ENCODE measurements at places on chromosomes 12 and 14.

GRCh38 chr12:31218203-31219025 is 107.5 kb downstream of the SINHCAF start:
- no peak for DNase-seq

GRCh38 chr12:102429211-102430154 is 50.9 kb downstream of the IGF1 start:
- DNase-seq: no peak

DNA sequence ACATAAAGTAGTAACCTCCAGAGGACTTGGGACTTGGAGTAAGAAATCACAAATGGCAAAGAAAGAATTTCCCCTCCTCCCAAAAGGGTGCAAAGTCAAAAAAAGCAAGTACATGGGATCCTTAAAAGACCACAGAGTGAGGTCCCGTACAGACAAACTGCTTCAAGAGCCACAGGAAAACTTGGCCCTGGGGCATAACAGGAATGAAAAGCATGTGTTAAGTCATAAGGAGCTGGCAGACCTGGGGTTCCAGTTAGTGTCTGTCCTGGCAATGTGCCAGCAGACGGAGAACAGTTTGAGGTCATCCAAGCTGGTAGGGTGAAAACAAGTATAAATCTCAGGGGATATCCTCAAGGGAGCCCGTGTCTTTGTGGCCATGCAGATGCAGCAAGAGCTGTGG is 73.2 kb downstream of the HSD17B6 start:
- no peak for DNase-seq

GRCh38 chr12:1350055-1350933 is 244.1 kb downstream of the FBXL14 start:
- no peak for DNase-seq

DNA sequence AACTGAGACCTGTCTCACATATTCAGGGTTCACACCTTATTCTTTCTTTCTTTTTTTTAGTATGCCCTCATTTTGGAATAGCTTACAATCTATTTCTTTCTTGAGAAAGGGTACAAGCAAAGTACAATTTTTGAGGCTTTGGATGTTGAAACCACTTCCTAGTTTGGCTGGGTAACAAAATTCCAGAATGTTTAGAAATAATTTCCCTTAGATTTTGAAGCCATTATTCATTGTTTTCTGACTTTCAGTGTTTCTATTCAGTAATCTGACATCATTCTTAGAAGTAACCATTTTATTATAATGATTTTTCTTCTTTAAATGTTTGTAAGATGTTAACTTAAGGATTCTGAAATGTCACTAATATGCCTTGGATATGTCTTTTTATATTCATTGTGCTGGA is 28.2 kb downstream of the ST8SIA1 start:
- DNase-seq: no peak

GRCh38 chr12:3171195-3171591 is 94.0 kb downstream of the TSPAN9 start:
- no peak for DNase-seq

DNA sequence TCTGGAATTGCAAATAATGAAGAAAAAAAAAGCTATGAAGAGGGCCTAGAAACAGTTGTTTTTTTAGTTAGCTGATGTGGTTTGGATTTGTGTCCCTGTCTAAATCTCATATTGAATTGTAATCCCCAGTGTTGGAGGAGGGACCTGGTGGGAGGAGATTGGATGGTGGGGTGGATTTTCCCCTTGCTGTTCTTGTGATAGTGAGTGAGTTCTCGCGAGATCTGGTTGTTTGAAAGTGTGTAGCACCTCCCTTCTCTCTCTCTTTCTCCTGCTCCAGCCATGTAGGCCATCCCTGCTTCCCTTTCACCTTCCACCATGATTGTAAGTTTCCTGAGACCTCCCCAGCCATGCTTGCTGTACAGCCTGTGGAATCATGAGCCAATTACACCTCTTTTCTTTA is 126.1 kb downstream of the ASCL4 start:
- DNase-seq: no peak

DNA sequence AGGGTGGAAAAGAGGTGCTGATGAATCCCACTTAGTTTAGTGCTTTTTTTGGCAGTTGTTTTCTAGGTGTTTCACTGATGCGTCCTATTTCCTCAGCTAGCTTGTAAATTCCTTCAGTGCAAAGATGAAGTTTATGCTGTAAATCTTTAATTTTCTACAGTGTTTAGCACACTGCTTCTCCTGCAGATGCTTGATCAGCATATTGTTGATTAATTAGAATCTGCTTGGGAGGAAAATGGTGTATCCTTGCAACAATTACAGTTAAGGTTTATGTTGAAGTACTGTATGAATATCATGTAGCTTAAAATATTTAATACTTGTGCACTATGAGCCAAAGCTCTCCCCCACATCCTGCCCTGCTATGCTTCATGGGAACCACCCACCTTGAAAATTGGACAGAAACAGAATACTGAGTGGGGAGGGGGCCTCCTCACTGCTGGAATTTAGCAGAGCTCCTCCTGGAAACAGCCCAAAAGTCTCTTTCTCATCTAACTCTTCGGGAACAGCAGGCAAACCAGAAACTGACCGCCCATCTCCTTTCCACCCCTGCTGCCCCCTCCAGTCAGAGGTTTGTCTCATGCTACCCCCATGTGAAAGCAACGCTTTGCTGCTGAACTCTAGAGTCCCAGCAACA is 20.3 kb upstream of the DHRS4 start:
- no peak for DNase-seq

DNA sequence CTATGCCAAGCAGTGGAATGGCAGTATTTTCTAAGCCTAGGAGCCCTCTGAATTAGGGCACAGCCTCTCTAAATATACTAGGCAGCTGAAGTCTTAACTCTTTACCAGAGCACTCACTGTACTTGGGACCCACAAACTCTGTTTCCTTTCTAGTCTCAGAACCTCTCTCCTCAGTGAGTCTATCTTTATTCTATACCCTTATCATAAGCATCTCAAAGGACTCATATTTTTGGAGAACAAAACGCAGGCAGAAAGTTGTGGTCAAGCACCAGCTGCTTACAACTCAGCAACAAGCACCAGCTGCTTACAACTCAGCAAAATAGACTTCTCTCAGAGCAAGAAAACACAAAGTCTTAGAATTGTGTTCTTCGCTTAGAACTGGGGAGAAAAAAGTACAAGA is 993 bp downstream of the CCDC196 start:
- no peak for DNase-seq

DNA sequence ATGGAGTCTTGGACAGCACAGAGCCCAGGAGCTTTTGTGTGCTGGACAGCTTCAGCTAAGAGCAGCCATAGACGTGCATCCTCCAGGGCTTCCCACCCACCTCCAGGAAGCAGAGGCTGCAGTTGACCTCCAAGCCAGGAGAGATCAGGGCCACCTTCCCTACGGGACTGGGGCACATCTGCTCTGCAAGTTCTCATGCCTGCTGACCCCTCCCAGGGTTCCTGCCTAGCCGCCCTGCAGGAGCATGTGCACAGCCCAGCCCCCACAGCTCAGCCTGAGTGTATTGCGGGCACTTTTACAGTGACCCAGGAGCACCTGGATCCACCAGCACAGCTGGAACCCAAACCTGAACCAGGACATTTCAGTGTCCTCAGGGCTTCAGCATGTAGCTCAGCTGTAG is 915.2 kb downstream of the RPS29 start:
- DNase-seq: no peak

DNA sequence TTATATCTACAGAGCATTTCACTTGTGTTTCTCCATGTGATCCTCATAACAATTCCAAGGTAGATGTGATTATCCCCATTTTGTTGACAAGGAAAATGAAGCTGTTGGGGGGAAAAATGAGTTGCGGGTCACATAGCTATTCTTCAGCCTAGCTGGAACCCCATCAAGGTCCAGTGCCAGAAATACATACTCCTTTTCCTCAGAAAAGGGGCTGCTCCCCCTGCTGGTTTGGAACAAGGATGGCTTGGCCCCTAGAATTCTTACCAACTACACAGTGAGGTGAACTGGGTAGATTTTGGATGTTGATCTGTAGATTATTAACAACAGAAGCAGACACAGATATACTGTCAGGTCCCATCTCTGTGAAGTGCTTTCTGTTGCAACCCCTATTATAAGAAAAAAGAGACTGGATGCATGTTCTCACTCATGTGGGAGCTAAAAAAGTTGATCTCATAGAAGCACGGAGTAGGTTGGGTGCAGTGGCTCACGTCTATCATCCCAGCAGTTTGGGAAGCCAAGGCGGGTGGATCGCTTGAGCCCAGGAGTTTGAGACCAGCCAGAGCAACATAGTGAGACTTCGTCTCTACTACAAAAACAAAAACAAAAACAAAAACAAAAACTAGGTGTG is 8.9 kb downstream of the IKZF4 start:
- DNase-seq: peak; percentile 76

DNA sequence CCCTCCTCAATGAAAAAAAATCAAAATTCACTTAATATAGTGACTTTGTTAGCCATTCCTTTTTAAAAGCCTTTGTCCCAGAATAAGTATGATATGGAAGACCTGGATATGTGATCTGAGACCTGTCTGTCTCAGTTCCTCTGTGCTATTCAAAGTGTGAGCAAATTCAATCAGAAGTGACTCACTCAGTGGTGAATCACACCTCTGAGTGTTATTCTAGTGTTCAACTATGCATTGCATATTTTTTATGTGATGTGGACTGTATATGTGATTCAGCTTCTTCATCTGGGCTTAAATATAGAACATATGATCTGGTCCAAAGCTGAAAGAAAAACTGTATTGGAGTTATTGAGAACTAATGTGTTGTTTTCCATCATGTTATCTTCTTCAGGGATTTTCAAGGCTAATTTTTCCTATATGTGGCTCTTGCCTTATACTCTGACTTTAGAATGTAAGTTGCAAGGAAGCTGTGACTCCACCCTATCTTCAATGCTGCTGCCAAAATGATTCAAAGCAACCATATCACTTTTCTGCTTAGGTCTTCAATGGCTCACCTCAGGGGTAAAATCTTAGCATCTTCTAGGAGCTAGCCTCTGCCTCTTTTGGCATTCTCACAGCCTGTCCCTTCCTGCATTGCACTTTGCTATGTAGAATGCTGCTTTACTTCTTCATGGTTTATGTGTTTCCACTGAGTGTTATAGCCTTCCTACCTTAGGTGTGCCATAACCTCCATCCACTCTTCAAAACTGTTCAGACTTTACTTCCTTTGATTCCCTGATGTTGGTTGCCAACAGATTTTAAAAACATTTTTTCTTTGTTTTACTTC is 169.8 kb downstream of the OTOGL start:
- no peak for DNase-seq

GRCh38 chr12:99745121-99745520 is 97.6 kb downstream of the GARIN6 start:
- DNase-seq: no peak

- DNase-seq: no peak
Observed at GRCh38 chr14:78767436-78767835, 597.3 kb downstream of the NRXN3 start.

DNA sequence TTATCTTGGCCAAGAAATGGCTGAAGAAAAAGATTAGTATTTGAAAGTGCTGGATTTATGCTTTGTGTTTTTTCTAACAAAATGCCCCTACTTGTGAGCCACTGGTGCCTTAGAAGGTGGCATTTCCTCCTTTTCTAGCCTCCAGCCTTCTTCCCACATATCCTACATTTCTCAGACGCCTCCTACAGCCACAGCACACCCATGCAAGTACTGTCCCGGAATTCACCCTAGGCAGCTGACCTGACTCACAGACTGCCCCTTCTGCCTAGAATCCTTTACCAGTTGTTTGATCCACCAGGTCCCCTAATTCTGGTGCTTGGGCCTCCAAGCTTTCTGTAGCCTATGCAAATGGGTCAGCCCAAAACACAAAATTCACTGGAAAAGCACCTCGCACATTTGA is 166.0 kb downstream of the FOXN3 start:
- DNase-seq: no peak

DNA sequence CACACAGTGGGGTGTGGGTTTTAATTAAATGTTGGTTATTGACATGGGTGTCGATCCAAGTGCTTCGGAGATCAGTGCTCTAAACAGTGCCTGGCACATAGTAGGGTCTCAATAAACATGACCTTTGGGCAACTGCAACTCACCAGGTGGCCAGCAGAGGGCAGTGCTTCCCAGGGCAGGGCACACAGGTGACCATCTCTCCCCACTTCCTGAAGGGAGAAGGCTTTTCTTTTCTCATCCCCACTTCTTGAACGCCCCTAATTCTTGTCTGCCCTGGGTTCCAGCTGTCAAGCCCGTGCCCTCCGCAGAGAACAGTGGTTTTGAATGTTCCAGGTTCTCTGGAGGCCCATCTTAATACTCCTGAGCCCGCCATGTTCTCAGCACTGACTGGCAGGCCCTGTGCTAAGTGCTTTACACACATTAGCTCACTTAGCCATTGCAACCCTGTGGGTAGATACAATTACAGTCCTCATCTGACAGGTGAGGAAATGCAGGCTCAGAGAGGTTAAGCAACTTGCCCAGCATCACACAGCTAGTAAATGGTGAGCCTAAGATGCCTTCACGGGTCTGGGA is 16.3 kb downstream of the RAPGEF3 start:
- peak; percentile 72 for DNase-seq

- DNase-seq: peak; percentile 75
Observed at GRCh38 chr12:109927622-109928021, 27.5 kb downstream of the TCHP start.

- DNase-seq: no peak
Observed at GRCh38 chr12:125105600-125105999, 40.4 kb downstream of the AACS start.

DNA sequence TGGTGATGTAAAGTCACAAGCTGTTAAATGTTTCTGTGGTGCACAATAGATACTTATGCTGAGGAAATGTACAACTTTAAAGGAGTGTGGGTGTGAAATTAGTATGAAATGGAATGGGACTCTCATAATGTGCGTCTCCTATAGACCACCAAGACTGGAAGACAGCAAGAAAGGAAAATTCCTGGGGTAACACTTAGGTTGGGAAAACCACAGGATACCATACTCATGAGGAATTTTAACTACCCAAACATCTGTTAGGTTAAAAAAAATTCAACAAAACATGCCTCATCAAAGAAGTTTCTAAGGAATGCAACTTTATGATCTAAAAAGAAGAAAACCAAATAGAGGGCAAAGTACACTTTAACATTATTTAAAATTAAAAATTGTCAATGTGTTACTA is 113.7 kb upstream of the MYF6 start:
- DNase-seq: no peak

DNA sequence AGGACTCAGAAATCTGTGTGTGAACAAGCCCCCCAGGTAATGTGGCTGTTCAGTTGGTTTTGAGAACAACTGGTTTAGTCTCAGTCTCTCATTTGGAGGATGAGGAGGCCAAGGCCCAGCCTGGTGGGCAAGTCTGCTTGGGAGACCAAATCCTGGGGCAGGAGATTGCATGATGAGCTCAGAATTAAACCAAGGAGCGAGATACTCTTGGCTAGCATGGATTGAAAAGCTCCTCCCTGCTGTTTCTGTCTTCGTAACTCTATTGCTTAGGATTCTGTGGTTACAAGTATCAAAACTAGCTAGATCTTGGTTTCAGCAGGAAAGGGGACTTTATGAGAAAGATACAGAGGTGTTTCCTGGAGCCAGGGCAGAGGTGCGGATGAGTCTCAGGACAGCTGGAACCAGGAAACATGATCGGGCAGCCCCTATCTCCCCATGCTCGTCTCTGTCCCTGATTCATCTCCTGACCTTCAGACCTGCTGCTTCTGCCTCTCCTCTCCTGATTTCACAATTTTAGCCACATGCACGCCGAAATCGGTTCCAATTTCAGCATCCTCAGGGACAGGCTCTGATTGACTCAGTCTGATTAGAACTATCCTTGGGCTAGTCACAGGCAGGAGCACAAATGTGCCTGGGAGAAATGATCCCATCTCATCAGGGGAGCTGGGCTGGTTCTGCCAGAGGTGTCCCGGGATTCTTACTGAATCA is 40.2 kb upstream of the RIN3 start:
- DNase-seq: no peak

- DNase-seq: no peak
Observed at GRCh38 chr14:70692210-70692609, 50.5 kb downstream of the TTC9 start.

- no peak for DNase-seq
Observed at GRCh38 chr12:57237596-57237931, 8.1 kb downstream of the SHMT2 start.
